CD4-positive, alpha-beta memory T cell (primary cell): ENCODE measurements at places on chromosomes 5 and 9.

GRCh38 chr5:4419281-4419680 lies 720.8 kb upstream of the ADAMTS16 start:
- DNase-seq, result no peak

DNA sequence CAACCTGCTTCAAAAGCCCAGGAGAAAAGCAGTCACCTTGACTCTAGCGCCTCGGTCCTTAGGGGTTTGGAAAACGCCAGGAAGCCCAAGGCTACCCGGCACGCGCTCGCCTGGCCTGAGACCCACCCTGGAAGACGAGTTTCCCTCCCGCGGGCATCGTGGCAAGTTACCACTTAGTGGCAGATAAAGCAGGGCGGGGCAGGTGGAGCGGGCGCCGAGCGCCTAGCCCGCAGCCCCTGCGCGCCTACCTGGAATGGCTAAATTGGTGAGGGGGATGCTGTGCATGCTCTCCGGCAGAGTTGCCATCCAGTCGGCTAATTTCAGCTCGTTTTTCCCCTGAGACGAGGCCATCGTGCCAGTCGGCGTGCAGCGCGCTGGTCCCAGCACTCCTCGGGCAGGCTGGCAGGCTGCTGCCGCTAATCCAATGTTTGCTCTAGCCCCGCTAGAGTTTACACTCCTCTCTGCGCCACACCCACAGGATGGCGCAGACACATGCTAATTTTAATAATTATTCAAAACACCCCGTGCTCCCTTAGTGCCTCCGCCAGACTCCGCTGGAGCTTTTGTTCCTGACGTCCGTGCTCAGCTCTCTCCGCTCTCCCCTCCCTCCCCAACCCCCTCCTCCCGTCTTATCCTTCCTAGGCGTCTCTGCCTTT lies at the start of gene PLCXD3:
PLCXD3 (minus strand) TSS at position 426 of the 656 bp plus-strand sequence; CDS start at position 351, 75 bp downstream.
- DNase-seq, result no peak

GRCh38 chr5:126188804-126189203 lies 234.4 kb upstream of the GRAMD2B start:
- no peak for DNase-seq

- no peak for DNase-seq
These were observed 134.3 kb downstream of the PPP2R2B start for GRCh38 chr5:146744068-146744745.

- no peak for DNase-seq
These were observed 17.8 kb downstream of the ATP6V0E1 start for GRCh38 chr5:173001229-173001841.
